ENCODE measurements at places on chromosomes 1 and 21. TPM values are rescaled to one million over a fixed set of nuclear protein-coding genes. Genes with fewer than 3 reads are reported as not detected.

GRCh38 chr21:24826822-24827221 is 780.5 kb downstream of the MRPL39 start:
- no peak for DNase-seq

DNA sequence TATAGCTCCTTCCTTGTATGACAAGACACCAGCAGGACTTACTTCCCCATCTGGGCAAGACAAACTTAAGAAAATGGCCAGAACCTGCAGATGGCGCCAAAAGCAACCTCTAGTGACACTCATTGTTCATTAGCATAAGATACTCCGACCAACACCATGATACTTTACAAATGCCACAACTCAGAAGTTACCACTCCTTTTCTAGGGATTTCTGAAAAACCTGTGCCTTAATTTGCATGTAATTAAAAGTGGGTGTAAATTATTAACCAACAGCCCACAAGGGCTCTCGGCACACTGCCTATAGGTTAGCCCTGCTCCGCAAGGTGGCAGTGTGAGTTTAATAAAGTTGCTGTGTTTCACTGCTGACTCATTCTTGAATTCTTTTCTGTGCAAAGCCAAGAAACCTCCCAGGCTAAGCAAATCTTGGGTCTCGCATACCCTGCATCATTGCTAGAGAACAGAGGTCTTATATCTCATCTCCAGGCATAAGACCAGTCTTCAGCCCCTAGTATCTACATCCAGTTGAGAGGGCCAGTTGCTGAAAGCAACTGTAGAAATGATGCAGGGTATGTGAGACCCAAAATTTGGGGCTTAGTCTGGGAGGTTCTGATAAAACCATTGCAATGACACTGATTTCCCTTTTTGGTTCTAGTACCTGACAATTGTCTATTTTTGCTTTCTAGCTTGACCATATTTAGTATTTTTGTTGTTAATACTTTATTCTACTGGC is 86.4 kb downstream of the FAF1 start:
- peak; percentile 91 for DNase-seq

- no peak for DNase-seq
Measured at GRCh38 chr1:15180945-15181523, 27.5 kb downstream of the TMEM51 start.

- no peak for DNase-seq
Measured at GRCh38 chr1:22197644-22198043, 54.7 kb upstream of the WNT4 start.

GRCh38 chr21:29152916-29153315 is 22.5 kb downstream of the MAP3K7CL start:
- no peak for DNase-seq

DNA sequence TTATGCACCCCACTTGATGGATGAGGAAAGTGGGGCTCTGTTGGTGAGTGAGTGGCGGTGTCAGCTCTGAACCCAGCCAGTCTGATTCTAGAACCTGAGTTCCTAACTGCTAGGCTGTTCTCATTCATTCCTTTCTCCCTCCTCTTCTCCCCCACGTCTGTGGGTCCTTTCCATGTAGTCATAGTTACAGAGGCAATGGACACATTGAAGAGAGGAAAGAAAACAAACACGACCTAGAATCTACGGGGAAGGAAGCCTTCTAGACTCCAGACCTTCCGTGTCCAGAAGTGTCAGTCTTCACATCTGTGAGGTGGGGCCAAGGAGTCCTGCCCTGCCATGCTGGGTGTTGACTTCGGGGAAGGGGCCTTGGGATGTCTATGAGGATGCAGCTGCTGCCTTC is 115.8 kb upstream of the WNT4 start:
- DNase-seq = no peak

DNA sequence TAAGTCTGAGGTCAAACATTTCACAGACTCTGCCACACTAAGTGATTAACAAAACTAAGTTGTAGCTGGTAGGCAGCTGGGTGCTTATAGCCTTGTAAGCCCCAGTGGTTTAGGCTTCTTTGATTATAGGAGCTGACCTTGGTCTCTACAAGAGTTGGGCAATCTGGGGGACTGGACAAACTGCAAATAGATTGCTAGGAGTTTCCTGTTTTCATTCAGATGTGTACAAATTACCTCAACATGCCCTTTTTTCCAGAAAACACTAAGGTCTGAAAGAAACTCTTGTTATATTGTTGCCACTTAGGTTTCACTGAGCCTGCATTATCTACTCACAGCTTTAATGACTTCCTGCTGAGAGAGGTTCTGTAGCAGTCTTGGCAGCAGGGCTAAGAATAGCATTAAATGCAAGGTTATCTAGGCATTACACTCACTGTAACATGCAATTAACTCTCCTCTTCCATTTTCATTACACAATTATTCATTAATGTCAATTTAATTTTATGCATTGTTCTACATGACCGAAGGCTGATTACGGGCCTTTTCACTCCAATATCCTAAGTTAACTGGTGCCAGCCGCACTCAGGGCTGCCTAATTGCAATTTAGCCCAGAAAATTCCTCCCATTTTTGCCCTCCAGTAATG is 314.0 kb downstream of the LMO4 start:
- DNase-seq = peak; percentile 39

DNA sequence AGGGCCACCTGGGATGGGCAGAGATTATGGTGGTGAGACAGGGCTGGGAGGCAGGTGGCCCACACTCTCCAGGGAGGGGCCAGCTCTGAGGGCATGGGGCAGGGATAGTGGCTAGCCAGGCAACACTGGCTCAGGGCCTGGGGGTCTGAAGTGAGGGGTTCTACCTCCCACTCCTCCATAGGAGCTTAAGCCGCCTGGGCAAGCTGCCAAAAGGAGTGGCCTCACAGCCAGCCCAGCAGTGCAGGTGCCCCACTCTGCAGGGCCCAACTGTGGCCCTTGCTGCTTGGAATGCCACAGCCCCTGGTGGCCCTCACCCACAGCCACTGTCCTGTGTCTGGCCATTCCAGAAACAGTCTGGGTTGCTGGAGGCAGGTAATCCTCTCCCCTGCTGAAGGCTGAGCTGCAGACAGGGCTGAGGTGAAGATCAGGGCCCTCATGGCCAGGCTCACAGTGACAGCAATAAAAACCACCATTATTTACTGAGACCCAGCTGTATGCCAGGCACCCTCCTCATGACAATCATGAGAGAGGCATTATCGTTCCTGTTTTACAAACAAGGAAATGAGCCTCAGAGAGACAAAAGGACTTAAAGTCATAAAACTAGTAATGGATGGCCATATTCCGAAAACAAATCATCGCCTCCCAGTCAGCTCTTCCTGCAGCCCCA is 31.0 kb downstream of the KIF21B start:
- no peak for DNase-seq

DNA sequence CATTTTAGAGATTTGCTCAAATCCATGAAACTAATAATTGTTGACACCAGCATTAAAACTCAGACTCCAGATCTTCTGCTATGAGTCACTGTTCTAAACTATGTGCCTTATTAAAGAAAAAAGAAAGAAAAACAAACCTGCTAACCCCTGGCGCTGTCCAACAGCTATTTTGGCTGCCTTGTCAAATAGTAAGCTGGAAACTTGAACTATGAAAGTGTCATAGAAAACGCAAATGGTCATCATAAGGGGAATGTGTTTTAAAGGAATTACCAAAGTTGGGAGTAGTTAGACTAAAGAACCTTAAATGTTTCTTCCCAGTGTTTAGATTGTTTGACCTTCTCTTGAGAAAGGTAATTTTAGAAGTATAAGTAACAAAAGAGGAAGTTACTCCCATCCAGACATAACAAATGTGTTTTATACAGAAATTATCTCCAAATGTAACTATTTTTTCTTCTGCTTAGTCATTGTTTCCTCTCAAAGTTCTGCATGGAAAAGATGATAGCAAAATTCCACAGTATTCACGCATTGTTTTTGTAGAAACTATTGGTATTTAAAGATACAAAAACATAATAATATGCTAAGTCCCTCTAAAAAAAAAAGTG is 272.4 kb downstream of the TPR start:
- no peak for DNase-seq

DNA sequence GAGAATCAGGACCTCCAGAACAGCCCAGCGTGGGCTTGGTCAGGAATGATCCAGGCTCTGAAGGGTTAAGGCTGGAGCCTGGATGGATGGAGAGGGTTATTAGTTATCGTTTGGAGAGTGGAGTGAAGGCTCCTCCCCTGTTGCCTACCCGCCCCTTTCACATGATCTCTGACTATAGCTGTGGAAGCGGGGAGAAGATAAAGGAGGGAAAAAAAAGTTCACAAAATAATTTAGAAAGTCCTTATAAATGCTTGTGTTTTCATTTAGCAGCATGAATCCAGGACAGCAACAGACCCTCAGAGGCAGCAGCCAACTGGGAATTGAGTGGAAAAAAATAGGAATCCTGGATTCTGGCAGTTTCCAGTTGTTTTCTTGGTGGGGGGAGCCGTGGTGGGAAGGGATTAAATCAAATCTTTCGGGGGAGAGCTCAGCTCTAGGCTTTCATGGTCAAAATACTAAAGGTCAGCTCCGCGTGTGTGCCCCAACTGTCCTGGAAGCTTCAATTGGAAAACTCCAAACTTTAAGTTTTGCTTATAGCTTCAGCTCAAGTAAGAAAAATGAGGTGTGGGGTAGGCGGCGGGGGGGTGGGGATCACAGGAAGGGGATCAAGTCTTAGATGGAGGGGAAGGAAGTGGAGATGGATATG is 595 bp upstream of the DDR2 start:
- DNase-seq = no peak

DNA sequence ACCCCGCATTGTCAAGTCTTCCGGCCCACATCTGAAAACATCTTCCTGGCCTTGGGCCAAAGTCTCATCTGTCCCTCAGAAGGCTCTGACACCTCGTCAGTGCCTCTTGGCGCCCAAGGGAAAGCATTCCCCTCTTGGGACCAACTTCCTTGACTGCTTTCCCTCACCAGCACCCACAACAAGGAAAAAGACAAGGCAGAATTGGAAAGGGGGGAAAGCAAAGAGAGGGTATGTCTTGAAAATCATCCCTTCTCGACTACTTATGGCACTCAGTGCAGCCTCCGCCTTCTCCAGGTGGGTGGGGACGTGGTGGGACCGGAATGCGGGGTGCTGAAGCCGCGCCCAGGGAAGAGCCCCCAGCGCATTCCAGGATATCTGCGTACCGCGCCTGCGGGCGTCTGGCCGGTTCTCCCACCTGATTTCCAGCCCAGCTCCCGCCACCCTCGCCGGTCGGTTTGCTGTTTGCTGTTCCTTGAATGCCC is 554 bp upstream of the SLC39A1 start:
- peak; percentile 95 for DNase-seq

- no peak for DNase-seq
Measured at GRCh38 chr1:44223187-44223610, 9.9 kb downstream of the DMAP1 start.

- DNase-seq = no peak
Measured at GRCh38 chr1:10687251-10687651, 109.2 kb downstream of the CASZ1 start.

GRCh38 chr1:94851571-94851970 is 31.4 kb downstream of the SLC44A3 start:
- DNase-seq = no peak

DNA sequence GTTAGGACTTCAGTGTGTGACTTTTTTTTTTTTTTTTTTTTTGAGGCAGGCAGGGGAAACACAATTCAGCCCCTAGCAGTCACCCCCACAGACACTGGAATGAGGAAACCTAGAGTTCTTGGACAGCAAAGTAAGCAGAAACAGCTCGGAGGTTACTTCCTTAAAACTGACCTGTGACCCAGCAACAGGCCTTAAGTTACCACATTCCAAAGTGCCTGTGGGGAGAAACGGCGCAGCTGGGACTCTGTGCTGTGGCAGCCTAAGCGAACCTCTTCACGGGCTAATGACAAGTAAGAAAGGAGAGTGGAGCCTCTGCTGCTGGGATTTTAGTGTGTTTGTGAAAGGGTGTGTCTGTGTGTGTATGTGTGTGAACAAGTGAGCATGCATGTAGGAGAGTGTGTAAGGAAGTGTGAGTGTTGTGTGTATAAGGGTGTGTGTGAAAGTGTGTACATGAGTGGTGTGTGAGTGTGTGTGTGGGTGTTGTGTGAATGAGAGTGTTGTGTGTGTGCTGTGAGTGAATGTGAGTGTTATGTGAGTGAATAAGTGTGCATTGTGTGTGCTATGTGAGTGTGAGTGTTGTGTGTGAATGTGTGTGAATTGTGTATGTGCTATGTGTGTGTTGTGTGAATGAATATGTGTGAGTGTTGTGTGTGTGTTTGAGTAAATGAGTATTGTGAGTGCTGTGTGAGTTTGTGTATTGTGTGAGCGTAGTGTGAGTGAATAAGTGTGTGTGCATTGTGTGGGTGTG is 180.8 kb downstream of the BRINP2 start:
- peak; percentile 39 for DNase-seq

- no peak for DNase-seq
Measured at GRCh38 chr1:244436336-244437085, 15.2 kb downstream of the ADSS2 start.

DNA sequence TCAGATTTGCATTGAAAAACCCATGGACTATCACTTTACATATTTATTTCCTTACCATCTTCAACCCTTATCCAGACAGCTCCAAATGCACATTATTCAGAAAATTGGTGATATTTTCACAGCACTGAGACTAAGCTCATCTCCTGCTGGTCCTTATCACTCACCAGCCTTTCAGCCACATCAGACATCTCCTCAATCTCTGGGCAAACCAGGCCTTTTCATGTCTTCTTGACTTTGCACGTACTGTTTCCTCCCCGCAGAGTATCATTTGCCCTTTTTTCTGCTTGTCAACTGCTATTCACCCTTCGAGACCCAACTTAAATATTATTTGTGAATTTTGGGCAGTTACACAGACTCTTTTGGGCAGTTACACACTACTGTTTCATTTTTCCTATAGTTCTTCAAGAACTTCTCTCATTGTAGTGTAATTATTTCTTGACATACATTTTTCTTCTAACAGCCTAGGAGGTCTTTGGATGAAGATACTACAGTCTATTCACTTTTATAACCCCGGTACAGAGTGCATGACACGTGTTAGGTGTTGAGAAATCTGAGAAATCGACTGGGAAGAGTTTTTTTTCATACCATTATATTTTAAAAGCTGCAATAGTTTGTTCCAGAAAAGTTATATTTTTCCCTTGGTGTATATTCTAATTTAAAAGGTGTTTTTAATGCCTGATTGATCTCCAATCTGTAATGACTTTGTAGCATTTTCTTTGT is 98.0 kb downstream of the FGGY start:
- DNase-seq = no peak

- no peak for DNase-seq
Measured at GRCh38 chr21:34603710-34604057, 11.2 kb downstream of the RCAN1 start.

The OR2T33 gene
- total RNA-seq = not detected

The PTPN7 gene
- total RNA-seq = not detected

The CDC7 gene
- total RNA-seq = 44.0 TPM

The ADORA3 gene
- not detected for total RNA-seq

The SPRR1A gene
- not detected for total RNA-seq

The MARK1 gene
- 13.6 TPM for total RNA-seq

The KANK4 gene
- 0.19 TPM for total RNA-seq

The SLAMF9 gene
- not detected for total RNA-seq

The SAMD13 gene
- total RNA-seq = 3.6 TPM

The SRSF10 gene
- 196 TPM for total RNA-seq

The GBP7 gene
- not detected for total RNA-seq

The NTNG1 gene
- 10.3 TPM for total RNA-seq

The GJA8 gene
- not detected for total RNA-seq

All from GM23338 (cell line).